ENCODE measurements at places on chromosomes 1 and 21.

- DNase-seq = no peak
Observed at GRCh38 chr1:228891272-228892034, 156.2 kb downstream of the RHOU start.

- DNase-seq = no peak
Observed at GRCh38 chr1:164591858-164592257, 32.9 kb downstream of the PBX1 start.

- no peak for DNase-seq
Observed at GRCh38 chr1:104629589-104629988, 879.9 kb downstream of the AMY1C start.

DNA sequence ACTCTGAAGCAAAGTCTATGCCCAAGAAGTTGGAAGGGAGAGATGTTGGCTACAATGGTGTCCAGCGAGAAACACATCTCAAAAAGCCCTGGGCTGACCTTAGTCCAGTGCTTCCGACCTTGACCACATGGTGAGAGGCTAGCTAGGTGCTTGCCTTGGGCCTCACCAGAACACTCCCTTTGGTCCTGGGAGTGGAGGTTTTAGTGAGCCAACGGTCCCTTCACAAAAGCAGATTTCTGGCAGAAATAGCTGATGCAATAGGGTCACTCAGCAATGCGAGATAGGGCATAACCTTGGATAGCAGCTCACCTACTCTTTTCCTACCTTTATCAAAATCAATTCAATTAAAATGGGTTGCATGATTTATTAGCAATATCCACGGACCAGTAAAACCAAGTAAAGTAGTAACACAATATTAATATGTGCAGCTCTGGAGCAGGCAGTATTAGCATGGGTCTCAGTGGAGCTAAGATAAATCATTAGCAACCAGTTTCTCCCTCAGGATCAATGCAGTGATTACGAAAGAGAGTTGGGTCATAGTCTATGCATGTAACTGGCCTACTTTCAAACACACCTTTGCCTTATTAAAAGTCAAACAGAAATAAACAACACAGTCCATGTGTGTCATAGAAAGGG is 1.9 kb downstream of the SLC30A10 start:
- no peak for DNase-seq

- DNase-seq = peak; percentile 49
Observed at GRCh38 chr1:63773815-63774616, at the start of gene ROR1. Gene ROR1 (plus strand): TSS chr1:63774017.

- no peak for DNase-seq
Observed at GRCh38 chr1:54323921-54324250, 82.3 kb downstream of the SSBP3 start.

DNA sequence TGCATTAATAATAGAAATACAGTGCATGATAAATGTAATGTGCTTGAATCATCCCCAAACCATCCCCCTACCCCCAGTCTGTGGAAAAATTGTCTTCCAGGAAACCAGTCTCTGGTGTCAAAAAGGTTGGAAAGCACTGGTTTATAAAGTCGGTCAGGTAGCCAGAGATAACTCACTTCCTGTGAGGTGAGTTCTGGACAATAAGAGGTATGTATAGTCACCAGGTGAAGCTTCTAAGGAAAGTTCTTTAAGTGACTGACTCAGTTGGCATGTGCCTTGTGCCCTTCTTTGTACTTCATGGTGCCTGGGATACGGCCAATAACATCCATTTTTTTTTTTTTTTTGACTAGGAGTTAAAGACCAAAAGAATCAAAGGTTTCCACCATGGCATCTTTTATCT is 103.7 kb downstream of the GPATCH2 start:
- DNase-seq = no peak

- no peak for DNase-seq
Observed at GRCh38 chr1:2320006-2320405, 71.3 kb downstream of the MORN1 start.

- DNase-seq = no peak
Observed at GRCh38 chr21:28431022-28431421, 561.7 kb downstream of the LTN1 start.

- DNase-seq = no peak
Observed at GRCh38 chr1:24047110-24047477, 64.8 kb downstream of the MYOM3 start.

- no peak for DNase-seq
Observed at GRCh38 chr1:197559244-197559643, 216.0 kb downstream of the DENND1B start.

DNA sequence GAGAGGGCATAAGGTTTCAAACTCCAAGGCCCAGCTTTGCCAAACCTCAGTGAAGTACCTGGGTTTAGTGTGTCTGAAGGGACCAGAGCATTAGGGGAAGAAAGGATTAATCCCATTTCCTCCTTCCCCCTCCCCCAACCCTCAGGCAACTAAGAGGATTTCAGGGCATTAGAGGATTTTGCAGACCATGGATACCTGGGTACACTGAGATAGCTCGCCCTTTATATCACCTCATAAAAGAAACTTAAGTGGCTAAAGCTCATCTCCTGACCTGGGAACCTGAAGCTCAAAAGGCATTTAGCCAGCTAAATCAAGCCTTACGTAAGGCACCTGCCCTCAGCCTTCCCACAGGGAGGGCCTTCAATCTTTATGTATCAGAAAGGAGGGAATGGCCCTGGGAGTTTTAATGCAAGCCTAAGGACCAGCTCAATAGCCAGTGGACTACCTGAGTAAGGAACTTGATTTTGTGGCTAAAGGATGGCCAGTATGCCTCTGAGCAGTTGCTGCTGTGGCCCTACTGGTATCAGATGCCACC is 26.4 kb upstream of the SMYD3 start:
- no peak for DNase-seq

- no peak for DNase-seq
Observed at GRCh38 chr1:201634261-201634660, 95.3 kb downstream of the NAV1 start.

DNA sequence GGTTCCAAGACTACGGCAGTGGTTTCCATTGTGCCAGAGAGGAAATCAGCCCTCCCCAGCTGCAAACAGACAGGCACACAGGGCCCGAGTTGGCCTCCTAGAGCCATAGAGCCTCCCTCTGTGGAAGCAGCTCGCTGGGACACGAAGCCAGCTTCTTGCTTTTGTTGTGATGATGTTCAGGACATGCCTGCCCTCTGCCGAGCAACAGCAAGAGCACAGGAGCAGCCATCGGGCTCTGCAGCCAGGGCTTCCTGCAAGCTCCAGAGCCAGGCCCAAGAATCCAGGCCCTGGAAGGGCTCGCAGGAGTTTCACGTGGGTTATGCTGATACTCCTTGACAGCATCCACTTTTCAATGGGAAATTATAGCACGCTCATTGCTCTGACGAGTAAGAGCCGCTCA is 18.5 kb downstream of the NPHP4 start:
- DNase-seq = no peak

DNA sequence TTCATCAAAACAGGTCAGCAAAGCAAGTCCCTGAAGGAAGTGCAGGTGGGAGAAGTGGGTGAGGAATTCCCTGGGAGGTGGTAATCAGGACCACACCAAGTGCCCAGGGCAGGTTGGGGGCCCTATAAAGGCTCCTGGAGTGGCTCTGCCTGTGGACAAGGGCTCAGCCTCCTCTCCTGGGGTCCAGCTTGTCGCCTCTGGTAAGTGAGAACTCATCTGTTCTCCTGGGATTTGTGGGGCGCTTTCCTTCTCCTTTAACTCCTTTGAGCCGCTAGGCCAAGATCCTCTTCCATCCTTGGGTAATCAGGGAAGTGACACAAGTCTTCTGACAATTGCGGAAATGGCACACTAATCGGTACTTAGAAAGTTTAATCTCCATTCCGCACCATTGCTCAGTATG is at the start of gene SPRR4:
Gene SPRR4 (plus strand): TSS at position 154 of the 400 bp plus-strand sequence. CDS start 1,243 bp downstream, outside the sequence.
- no peak for DNase-seq

GRCh38 chr1:244209955-244210354 is 158.9 kb downstream of the ZBTB18 start:
- no peak for DNase-seq

GRCh38 chr1:238186887-238187574 is 296.3 kb upstream of the ZP4 start:
- no peak for DNase-seq

GRCh38 chr1:240462766-240463395 is 149.1 kb downstream of the GREM2 start:
- DNase-seq = no peak

DNA sequence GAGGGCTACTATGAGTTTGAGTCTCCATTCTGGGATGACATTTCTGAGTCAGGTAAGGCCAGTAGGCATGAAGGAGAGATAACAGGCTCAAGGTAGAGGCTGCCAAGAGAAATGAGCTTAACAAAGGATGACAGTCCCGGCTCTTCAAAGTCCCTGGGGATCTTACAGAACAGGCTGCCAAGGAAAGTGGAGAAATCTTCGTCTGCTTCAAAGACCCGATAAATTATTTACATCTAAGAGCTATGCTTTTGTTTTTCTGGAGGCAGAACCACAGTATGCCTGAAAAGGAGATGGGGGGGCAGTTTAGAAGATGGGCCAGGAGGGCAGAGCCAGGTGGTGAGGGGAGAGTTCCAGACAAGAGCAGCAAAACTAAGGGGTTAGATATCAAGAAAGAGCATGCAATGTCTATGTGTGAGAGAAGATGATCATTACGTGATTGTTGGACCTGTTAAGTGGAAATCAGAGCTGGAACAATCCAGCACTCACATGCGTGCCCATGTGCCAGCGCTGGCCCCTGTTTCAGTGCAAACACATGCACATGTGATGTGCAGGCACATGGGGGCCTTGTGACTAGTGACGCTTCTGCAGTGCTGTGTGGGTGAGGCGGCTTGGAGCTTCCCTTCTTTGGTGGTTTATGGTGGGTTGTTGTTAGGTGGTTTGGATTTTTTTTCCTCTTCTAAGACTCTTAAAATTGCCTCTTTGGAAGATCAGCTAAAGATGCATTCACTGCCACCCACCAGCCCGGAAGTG is 25.7 kb downstream of the CAMK1G start:
- DNase-seq = no peak

- DNase-seq = no peak
Observed at GRCh38 chr1:52767596-52768280, 41.5 kb downstream of the ZYG11B start.

DNA sequence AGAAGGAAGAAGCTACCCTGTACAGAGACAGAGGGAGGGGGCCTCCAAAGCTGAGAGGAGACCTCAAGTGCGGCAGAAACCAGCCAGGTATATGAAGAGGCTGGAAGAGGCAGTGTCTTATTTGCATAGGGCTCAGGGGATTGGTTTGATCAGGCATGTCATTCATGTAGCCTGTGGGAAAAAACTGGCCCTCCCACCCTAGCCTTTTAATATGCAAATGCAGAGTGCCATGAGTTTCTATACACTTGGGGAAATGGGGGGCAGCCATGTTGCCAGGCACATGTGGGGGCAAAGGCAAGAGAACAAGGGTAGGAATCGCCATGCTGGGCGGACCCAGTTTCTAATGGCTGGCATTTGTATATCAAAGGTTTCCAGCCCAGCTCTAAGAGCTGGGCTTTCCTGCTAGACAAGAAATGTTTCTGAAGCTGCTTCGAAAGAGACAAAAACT is 172.7 kb downstream of the RASAL2 start:
- no peak for DNase-seq

GRCh38 chr1:15965228-15965767 is 10.6 kb downstream of the ZBTB17 start:
- no peak for DNase-seq

DNA sequence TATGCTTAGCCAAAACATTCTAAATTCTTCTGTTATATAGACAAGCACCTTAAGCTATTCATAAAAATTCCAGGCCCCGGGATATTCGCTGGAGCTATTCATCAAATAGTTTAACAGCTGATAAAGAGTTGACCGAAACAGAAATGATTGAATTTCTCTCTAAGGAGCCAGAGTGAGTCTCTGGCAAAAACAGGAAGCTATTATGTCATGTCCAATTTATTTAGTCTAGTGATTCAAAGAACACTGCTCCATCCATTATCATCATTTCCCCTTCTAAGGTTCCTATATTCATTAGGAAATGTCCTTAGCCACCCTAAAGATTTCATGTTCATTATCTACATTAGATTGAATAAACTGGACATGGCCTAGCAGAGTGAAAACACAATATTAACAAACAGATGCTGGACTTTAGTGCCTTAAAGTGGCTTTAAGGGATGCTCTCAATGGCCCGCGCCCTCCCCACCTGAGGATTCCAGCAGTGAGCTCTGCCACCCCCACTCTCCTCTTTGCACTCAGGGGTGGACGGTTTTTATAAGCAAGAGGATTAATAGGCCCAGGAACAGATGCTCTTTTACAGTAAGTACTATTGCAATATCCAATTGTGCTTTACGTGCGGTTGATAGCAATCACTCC is 122.1 kb upstream of the RGS1 start:
- no peak for DNase-seq

DNA sequence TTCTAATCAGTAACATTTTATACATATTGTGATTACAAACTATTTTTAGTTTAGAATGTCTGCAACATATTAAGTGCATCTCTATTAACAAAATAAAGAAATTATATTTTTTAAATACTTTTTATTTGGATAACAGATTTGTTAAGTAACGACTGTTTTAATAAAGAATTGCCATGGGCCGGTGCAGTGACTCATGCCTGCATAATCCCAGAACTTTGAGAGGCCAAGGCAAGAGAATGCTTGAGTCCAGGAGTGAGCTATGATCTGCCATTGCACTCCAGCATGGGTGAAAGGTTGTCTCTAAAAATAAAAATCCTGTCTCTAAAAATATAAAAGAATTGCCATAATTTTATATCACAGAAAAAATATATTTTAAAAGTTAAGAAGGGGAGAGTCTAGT is 4.1 kb downstream of the LRRIQ3 start:
- DNase-seq = no peak

- DNase-seq = no peak
Observed at GRCh38 chr1:186518822-186519381, 58.0 kb upstream of the PDC start.

GRCh38 chr1:50271337-50271736 is 151.9 kb downstream of the DMRTA2 start:
- no peak for DNase-seq

DNA sequence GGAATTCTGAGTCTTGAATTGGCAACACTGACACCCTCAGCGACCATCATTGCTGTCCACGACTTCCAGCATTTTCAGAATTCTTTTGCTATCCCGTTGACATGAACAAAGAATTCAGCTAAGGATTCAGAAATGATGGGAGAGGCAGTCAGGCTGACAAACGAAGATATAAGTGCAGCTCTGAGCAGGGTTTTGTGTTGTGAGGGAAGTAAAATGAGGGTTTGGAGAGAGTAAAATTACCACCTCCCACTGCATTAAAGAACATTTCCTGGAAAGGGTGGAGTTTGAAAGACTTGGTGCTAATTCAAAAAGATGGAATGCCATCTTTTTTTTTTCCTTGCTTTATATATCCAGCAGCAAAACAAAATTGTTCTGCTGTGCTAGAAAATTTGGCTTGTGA is 4.9 kb upstream of the ELK4 start:
- no peak for DNase-seq

- no peak for DNase-seq
Observed at GRCh38 chr1:172821609-172822274, 162.8 kb downstream of the FASLG start.

DNA sequence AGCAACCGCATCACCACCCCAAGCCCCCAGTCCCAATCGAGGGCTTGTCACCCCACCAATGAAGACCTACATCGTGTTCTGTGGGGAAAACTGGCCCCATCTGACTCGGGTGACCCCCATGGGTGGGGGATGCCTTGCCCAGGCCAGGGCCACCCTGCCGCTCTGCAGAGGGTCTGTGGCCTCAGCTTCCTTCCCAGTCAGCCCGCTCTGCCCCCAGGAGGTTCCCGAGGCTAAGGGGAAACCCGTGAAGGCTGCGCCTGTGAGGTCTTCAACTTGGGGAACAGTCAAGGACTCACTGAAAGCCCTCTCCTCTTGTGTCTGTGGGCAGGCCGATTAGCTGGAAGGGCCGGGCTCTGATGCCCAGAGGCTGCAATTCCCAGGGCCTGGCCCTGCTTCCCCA is 2.0 kb downstream of the SRARP start:
- no peak for DNase-seq
